ENCODE measurements at places on chromosomes 2 and 18.

GRCh38 chr2:197242719-197243118 lies 67.9 kb downstream of the ANKRD44 start:
- no peak for DNase-seq

- DNase-seq: no peak
These were observed 222.7 kb upstream of the PIK3C3 start for GRCh38 chr18:41732356-41732755.

- DNase-seq: no peak
These were observed 89.1 kb downstream of the COMMD1 start for GRCh38 chr2:61994531-61994930.

- no peak for DNase-seq
These were observed 84.6 kb downstream of the PLCL1 start for GRCh38 chr2:197889041-197889440.

- DNase-seq: peak; percentile 51
These were observed 38.6 kb upstream of the GPC1 start for GRCh38 chr2:240396623-240397541.

- DNase-seq: peak; percentile 5
These were observed 40.1 kb downstream of the FBXO48 start for GRCh38 chr2:68426848-68427579.

- no peak for DNase-seq
These were observed 556.3 kb downstream of the ARHGAP15 start for GRCh38 chr2:143685421-143686078.

- DNase-seq: no peak
These were observed 40.9 kb upstream of the KDM3A start for GRCh38 chr2:86400321-86400720.

GRCh38 chr2:217331523-217332416 lies 471.9 kb upstream of the TNP1 start:
- no peak for DNase-seq

- DNase-seq: no peak
These were observed 35.8 kb downstream of the CIB4 start for GRCh38 chr2:26605195-26605998.

GRCh38 chr2:171908235-171908634 lies 14.0 kb upstream of the HAT1 start:
- DNase-seq: no peak

DNA sequence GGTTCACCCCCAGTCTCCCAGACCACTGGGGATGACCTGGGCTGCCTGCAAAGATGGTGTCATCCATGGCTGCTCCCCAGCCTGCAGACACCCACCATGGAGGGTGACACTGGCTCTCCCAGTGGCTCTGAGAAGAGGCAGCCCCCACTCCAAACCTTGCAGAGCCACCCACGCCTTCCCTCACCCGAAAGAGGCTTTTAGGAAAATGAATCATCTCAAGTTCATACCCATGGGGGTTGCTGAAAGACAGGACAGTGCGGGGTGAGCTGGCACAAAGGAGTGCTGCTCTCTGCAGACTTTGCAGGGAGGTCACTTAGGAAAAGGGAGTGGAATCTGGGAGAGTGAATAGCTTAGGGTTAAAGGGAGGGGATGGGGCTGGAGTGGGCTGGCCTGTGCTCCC lies 36.4 kb downstream of the MPHOSPH10 start:
- no peak for DNase-seq

DNA sequence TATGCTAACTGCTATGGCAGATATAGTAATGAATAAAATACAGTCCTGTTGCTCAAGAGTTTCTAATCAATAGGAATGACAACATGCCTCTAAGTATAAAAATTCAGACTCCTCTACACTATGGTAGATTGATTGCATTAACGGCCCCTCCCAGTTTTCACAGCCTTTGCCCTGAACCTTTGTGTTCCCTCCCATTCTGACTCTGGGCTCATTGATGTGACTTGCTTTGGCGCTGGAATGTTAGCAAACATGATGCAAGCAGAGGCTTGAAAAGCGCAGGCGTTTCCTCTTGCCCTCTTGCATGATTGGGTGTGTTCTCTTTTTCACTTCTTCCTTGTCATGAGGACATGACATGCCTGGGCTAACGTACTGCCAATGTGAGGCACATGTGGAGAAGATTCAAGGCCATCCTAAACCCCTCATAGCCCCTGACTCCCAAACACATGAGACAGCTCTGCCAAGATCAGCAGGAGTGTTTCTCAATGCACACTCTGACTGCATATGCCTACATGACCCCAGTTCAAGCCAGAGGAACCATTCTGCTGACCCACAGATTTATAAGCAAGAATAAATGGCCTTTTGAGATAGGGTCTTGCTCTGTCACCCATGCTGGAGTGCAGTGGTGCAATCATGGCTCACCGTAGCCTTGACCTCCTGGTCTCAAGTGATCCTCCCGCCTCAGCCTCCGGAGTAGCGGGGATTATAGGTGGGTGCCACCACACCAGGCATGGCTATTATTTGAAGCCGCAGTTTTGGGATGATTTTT lies 49.7 kb upstream of the CD28 start:
- no peak for DNase-seq

GRCh38 chr2:17000184-17000482 lies 334.5 kb upstream of the CYRIA start:
- DNase-seq: no peak

DNA sequence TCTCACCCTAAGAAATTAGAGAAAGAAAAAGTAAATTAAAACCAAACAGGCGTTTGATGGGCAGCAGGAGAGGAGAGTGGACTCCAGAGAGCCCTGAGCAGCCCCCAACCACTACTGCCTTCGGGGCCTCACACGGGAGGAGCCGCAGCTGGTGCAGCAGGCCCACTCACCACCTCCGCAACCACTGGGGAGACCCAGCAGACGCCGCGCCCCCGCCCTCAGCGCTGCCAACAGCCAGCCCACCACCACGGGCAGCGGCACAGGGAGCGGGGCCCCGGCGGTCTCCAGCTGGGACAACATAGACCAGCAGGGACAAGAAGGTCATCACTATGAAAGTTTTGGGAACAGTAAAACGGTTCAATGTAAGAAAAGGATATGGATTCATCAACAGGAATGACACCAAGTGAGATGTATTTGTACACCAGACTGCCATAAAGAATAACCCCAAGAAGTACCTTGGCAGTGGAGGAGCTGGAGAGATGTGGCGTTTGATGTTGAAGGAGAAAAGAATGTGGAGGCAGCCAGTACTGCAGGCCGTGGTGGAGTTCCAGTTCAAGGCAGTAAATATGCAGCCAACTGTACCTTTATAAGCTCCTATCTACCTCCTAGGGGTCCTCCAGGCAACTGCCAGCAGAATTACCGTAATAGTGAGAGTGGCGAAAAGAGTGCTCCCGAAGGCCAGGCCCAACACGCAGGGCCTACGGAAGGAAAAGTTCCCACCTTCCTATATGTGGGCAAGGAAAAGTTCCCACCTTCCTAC lies 76.5 kb downstream of the OLA1 start:
- no peak for DNase-seq

DNA sequence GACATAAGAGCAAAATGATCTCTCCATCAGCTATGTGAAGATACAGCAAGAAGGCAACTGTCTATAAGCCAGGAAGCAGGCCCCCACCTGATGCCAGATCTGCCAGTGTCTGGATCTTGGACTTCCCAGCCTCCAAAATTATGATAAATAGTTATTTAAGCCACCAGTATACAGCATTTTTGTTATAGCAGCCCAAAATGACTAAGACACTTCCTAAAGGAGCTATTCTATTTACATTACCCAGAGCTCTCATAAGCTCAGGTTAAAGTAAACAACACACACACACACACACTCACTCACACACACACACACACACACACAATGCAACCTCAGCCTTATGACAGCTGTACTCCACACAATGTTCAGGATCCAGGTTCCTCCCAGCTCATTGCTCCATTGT lies 5.7 kb upstream of the YPEL5 start:
- no peak for DNase-seq

- DNase-seq: no peak
These were observed 204.9 kb downstream of the FAM210A start for GRCh38 chr18:13521418-13521817.

Measured in brain pericyte (primary cell).